Type B pancreatic cell (in vitro differentiated cells): ENCODE measurements at places on chromosomes 16 and 17. TPM values are rescaled to one million over a fixed set of nuclear protein-coding genes. Genes with fewer than 3 reads are reported as not detected.

- no peak overlapping the region for H3K4me3 ChIP-seq
- no peak for DNase-seq
- no peaks in the 10 kb centered on the region for H3K27me3 ChIP-seq
- no peak overlapping the region for H3K27ac ChIP-seq
Observed at GRCh38 chr16:883340-883739, 82.8 kb upstream of the GNG13 start.

DNA sequence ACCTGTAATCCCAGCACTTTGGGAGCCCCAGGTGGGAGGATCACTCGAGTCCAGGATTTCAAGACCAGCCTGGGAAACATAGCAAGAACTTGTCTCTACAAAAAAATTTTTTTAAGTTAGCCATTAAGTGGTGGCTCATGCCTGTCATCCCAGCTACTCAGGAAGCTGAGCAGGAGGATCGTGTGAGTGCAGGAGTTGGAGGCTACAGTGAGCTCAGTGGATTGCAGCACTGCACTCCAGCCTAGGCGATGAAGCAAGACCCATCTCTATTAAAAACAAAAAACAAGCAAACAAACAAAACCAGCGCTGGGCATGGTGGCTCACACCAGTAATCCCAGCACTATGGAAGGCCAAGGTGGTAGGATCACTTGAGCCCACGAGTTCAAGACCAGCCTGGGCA is 38.0 kb downstream of the HEATR3 start:
- no peak overlapping the region for H3K4me3 ChIP-seq
- H3K36me3 ChIP-seq: peaks cover 18% of the 10 kb centered on the region
- H3K27ac ChIP-seq: no peak overlapping the region
- H3K27me3 ChIP-seq: no peaks in the 10 kb centered on the region
- no peaks in the 10 kb centered on the region for H3K4me1 ChIP-seq

- H3K27ac ChIP-seq: peak overlapping the region; percentile 80
- peak overlapping the region; percentile 49 for H3K4me3 ChIP-seq
- no peaks in the 10 kb centered on the region for H3K27me3 ChIP-seq
- DNase-seq: no peak
- peaks cover 10% of the 10 kb centered on the region for H3K4me1 ChIP-seq
Observed at GRCh38 chr17:4006745-4007211, 42.5 kb upstream of the ATP2A3 start.

DNA sequence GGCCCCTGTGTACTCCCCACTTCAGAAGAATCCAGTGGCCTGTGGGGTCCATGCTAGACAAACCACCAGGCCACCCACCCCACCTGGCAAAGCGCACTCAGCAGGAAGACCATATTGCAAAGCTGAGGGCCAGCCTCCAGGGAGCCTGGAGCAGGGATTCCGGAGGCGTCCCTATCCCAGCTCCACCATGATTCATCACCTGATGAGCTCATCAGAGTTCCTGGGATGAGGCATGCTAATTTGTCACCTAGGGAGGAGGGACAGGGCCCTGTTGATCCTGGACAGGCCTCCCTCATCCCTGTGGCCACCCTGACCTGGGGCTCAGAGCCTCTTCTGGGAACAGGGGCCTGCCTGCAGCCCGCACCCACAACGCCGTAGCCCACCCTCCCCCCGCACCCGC is 131.6 kb upstream of the PLCG2 start:
- no peak overlapping the region for H3K4me3 ChIP-seq
- H3K27ac ChIP-seq: no peak overlapping the region
- H3K4me1 ChIP-seq: peaks cover 68% of the 10 kb centered on the region
- H3K36me3 ChIP-seq: peaks cover 4% of the 10 kb centered on the region
- H3K27me3 ChIP-seq: no peaks in the 10 kb centered on the region

DNA sequence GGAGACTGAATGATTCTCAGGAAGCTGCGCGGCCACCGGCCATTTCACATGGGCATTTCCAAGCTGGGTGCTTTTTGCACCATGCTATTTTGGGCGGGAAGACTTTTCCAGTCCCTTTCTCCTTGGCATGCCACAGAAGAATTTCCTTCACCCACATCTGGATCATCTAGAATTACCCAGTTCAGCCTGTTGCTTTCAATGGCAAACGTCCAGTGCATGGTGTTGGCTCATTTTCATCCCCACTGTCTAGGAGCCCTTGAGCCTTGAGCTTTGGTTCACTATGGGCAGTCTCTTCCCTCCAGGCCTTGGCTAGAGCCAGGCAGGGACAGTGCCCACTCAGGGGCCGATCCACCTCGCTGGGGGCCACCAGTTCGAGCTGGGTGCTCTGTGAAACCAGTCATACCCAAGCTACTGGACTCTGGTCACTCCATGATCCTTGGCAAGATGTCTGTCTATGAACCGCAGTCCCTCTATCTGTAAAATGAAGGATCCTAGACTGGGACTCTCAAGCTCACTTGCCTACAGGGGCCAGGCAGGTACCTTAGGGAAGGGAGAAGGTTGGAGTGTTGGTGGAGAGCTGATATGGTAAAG is 71.1 kb downstream of the CYLD start:
- H3K27me3 ChIP-seq: no peaks in the 10 kb centered on the region
- H3K4me3 ChIP-seq: no peak overlapping the region
- no peak overlapping the region for H3K27ac ChIP-seq
- H3K4me1 ChIP-seq: no peaks in the 10 kb centered on the region
- no peaks in the 10 kb centered on the region for H3K36me3 ChIP-seq
- DNase-seq: peak; percentile 45

- no peaks in the 10 kb centered on the region for H3K4me1 ChIP-seq
- DNase-seq: no peak
- H3K27me3 ChIP-seq: no peaks in the 10 kb centered on the region
- H3K36me3 ChIP-seq: peaks cover 3% of the 10 kb centered on the region
- no peak overlapping the region for H3K27ac ChIP-seq
Observed at GRCh38 chr16:78566397-78567073, 467.1 kb downstream of the WWOX start.

GRCh38 chr17:82021107-82021899 is 1.4 kb downstream of the CENPX start:
- peak overlapping the region; percentile 87 for H3K4me3 ChIP-seq
- H3K36me3 ChIP-seq: no peaks in the 10 kb centered on the region
- H3K27me3 ChIP-seq: no peaks in the 10 kb centered on the region
- H3K27ac ChIP-seq: peak overlapping the region; percentile 56
- DNase-seq: no peak

DNA sequence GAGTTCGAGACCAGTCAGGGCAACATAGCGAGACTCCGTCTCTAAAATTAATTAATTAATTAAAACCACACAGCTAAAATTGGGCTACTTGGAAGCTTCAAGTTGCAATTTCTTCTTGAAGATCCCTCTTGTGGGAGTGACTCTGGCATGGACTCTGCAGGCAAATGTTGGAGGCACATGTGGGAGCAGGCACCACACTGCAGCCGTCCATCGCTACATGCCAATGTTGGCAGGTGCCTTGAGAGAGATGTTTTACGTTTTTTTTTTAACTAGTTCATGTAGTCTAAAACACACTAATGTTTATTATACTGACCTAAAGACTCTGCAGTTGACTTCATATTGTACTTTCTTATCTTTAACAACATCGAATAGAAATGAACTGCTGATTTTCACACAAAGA is 7.9 kb upstream of the CCL8 start:
- H3K4me1 ChIP-seq: peaks cover 6% of the 10 kb centered on the region
- no peak for DNase-seq
- H3K4me3 ChIP-seq: no peak overlapping the region
- no peak overlapping the region for H3K27ac ChIP-seq
- H3K27me3 ChIP-seq: peaks cover 18% of the 10 kb centered on the region
- no peaks in the 10 kb centered on the region for H3K36me3 ChIP-seq

GRCh38 chr16:82481455-82481854 is 145.3 kb upstream of the CDH13 start:
- H3K4me1 ChIP-seq: no peaks in the 10 kb centered on the region
- no peak for DNase-seq
- H3K36me3 ChIP-seq: no peaks in the 10 kb centered on the region
- peaks cover 15% of the 10 kb centered on the region for H3K27me3 ChIP-seq

DNA sequence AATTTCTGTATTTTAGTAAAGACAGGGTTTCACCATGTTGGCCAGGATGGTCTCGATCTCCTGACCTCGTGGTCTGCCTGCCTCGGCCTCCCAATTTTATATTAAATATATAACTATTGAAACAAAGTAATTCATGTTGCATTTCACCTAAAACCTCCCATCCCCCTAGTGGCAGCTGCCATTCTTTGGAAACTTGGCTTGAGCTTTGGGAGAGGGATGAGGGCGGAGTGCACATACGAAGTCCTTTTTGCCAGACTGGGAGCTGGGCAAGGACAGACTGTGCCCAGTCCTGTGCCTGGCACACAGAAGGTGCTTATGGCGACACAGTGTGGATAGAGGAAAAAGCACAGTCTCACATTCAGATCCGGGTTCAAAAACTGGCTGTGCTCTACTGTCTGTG is 83.8 kb downstream of the NETO2 start:
- DNase-seq: no peak
- no peaks in the 10 kb centered on the region for H3K4me1 ChIP-seq
- no peaks in the 10 kb centered on the region for H3K27me3 ChIP-seq

- H3K27ac ChIP-seq: no peak overlapping the region
- H3K36me3 ChIP-seq: no peaks in the 10 kb centered on the region
- no peak for DNase-seq
Observed at GRCh38 chr17:75194879-75195278, 10.6 kb upstream of the NUP85 start.

DNA sequence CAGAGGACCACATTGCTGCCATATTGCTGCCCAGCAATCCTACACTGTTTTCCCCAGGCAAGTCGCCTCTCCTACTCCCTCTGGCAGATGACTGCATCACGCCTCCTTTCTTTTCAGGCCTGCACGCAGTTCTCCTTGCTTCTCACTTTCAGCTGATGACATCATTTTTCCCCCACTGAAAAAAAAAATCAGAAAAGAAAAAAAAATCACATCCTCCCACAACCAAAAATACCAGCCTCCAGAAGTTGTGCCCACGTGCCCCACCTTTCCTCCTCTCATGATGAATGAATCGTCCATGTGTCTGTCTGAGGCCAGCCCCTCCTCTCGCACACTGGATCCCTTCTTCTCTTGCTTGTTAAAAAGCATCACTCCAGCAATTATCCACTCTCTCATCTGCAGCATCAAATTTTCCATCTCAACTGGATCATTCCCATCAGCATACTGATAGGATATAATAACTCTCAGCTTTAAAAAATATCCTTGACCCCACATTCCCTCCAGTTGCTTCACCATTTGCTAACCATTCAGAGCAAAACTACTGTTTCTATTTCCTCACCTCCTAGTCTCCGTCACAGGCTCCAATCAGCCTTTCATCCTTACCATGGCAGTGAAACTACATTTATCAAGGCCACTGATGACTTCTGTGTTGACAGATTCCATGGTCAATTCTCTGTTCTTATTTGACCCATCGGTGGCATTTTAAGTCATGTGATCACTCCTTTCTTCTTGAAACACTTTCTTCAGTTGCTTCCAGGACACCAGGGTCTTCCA is 30.1 kb upstream of the DYNLL2 start:
- no peak for DNase-seq
- no peak overlapping the region for H3K27ac ChIP-seq
- H3K4me1 ChIP-seq: peaks cover 9% of the 10 kb centered on the region
- H3K36me3 ChIP-seq: no peaks in the 10 kb centered on the region
- H3K4me3 ChIP-seq: no peak overlapping the region

DNA sequence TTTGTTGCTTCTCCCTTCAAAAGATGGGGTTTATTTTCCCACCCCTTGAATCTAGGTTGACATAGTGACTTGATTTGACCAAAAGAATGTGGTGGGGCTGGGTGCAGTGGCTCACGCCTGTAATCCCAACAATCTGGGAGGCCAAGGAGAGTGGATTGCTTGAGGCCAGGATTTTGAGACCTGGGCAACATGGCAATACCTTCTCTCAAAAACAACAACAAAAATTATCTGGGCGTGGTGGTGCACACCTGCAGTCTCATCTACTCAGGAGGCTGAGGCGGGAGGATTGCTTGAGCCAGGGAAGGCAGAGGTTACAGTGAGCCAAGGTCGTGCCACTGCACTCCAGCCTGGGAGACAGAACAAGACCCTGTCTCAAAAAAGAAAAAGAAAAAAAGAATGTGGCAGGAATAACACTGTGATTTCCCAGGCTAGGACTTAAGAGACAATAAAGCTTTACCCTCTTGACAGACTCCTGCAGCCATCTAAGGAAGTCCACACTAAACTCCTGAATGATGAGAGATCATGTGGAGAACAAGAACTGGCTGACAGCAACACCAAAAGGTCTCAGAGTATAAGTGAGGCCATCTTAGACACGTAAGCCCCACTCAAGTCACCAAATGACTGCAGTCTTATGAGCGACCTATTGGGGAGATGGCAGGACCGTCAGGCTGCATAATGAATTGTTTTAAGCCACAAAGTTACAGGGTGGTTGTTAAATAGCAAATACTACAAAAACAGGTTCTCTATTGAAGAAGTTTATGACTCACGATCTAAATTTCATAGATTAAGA is 37.0 kb downstream of the FBXL20 start:
- peak; percentile 13 for DNase-seq
- peaks cover 4% of the 10 kb centered on the region for H3K36me3 ChIP-seq
- no peak overlapping the region for H3K27ac ChIP-seq
- no peaks in the 10 kb centered on the region for H3K27me3 ChIP-seq
- H3K4me3 ChIP-seq: no peak overlapping the region

- no peak for DNase-seq
- H3K27ac ChIP-seq: no peak overlapping the region
- peaks cover 16% of the 10 kb centered on the region for H3K4me1 ChIP-seq
- peaks cover 22% of the 10 kb centered on the region for H3K36me3 ChIP-seq
- no peaks in the 10 kb centered on the region for H3K27me3 ChIP-seq
Observed at GRCh38 chr16:69436896-69437295, 12.5 kb downstream of the CYB5B start.

- no peak for DNase-seq
- no peak overlapping the region for H3K27ac ChIP-seq
- H3K36me3 ChIP-seq: no peaks in the 10 kb centered on the region
- no peak overlapping the region for H3K4me3 ChIP-seq
Observed at GRCh38 chr17:74740641-74741387, 3.8 kb downstream of the RAB37 start.

DNA sequence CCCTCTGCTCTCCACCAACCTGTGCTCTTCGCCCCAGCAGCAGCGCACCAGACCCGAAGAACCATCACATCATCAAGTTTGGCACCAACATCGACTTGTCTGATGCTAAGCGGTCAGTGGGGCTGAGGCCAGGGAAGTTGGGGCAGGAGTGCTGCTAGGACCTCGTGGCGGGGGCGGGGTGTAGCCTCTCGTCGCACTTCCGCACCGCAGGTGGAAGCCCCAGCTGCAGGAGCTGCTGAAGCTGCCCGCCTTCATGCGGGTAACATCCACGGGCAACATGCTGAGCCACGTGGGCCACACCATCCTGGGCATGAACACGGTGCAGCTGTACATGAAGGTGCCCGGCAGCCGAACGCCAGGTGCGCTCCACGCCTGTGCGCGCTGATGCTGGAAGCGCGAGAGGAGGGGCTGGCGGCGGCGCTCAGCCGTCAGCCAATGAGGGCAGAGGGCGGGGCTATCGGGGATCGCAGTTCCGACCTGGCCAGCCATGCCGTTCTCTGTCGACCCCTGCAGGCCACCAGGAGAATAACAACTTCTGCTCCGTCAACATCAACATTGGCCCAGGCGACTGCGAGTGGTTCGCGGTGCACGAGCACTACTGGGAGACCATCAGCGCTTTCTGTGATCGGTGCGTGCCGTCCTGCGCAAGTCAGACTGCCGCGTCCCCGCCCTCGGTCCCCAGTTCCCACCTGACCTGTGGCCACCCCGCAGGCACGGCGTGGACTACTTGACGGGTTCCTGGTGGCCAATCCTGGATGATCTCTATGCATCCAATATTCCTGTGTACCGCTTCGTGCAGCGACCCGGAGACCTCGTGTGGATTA is 3.2 kb upstream of the TMEM88 start:
- H3K36me3 ChIP-seq: peaks cover 10% of the 10 kb centered on the region
- no peaks in the 10 kb centered on the region for H3K27me3 ChIP-seq
- H3K4me1 ChIP-seq: peaks cover 17% of the 10 kb centered on the region
- peak; percentile 94 for DNase-seq
- H3K4me3 ChIP-seq: peak overlapping the region; percentile 41

Gene SCN4A
- 0.39 TPM in 1 of 2 replicates, not detected in the other for total RNA-seq

Gene ALOX12
- 0.34 and 2.1 TPM in 2 replicates for total RNA-seq

Gene TEDC2
- total RNA-seq: 10.5 and 31.6 TPM in 2 replicates

Gene CNTNAP4
- total RNA-seq: 0.38 and 2.1 TPM in 2 replicates

Gene C17orf50
- not detected in 2 replicates for total RNA-seq

Gene SETD1A
- 19.3 and 25.0 TPM in 2 replicates for total RNA-seq

Gene FASN
- 228 and 326 TPM in 2 replicates for total RNA-seq
